ENCODE measurements at places on chromosomes 13 and 19.

DNA sequence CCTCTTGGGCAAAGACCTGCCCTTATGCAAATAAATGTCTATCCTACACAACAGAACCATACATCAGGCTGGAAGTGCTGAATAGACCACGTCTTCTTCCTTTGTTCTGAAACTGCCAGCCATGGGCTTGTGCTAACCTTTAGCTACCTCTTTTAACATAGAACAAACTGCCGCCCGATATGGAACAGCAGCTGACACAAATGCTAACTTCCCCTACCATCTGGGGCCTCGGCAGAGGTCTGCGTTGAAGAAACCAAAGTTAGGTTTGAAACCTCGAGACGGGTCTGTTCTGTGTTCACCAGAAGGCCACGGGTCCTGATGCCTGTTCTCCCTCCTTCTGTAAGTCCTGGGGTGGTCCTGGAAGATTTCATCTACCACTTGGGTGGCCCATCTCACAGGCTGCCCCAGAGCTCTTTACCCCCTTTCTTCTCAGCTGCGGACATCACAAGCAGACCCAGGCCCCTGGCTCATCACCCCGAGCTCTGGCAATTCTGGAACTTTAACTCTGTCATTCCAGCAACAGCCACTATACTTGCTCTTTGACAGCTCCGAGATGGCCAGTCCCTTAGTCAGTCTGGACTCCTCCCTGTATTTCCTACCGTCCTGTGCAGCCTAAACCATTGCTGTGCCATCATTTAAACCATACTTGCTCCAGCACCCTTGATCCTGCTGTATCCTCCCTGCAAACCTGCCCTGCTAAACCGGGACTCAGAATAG is 146.7 kb downstream of the USP12 start:
- DNase-seq: no peak

- DNase-seq: peak; percentile 52
Observed at GRCh38 chr19:32642771-32643170, 32.2 kb downstream of the ANKRD27 start.

DNA sequence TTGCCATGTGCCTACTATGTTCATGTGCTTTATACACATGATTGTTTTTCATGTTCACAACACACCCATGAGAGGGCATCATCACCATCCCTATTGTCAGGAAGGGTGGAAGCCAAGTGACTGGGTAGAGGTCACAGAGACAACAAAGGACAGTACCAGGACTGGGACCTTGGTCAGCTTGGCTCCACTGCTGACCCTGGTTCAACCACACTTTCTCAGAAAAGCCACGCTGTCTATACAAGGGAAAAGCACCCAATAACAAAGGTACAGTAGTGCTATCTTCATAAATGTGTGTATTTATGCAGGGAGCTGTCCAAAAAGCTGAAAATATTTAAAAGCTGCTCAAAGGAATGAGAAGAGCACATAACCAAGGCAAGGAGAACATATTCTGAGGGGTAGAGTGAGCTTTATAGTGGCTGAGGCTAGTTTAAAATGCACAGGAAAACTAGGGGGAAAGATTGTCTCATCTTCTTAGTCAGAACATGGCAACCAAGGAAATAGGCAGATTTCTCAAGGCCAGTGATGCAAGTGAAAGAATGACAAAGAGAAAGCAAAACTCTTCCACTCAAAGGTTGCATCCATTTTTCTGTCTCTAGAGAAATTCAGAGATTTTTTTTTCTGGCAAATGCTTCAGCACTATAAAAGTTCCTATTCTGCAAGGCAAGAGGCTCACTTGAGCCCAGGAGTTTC is 415.0 kb downstream of the FOXO1 start:
- no peak for DNase-seq

- DNase-seq: no peak
Observed at GRCh38 chr13:42011601-42012350, 36.7 kb upstream of the DGKH start.

GRCh38 chr13:36242761-36243160 is 28.4 kb upstream of the SOHLH2 start:
- no peak for DNase-seq

DNA sequence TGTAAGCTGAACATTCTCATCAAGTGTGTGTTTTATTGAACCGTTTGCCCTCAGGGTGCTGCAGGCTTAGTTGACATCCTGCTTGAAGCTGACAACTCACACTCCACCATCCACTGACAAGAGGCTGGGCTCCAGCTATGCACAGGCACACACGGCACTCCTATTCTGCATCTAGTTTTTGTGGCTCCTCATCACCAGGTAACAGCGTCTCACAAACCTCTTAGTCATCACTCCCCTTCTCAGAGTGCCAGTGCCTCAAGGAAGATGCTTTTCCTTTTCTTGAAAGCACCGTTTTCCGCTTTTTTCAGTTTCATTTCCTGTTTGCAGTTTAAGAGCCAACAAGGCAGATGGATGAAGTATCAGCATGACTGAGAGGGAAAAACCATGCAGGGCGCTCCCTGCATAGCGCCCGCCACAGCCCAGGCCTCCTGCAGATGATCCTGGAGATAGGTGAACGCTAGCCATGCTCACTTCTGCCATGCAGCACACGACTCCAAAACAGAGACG is 491.2 kb downstream of the COG6 start:
- DNase-seq: no peak

- no peak for DNase-seq
Observed at GRCh38 chr13:110836605-110836903, 78.3 kb downstream of the ANKRD10 start.

- no peak for DNase-seq
Observed at GRCh38 chr13:50526661-50527071, 316.8 kb downstream of the DLEU7 start.

- no peak for DNase-seq
Observed at GRCh38 chr13:60893801-60894200, 496.8 kb downstream of the TDRD3 start.

GRCh38 chr19:49120868-49121267 is 1.5 kb downstream of the PPFIA3 start:
- DNase-seq: no peak

- DNase-seq: no peak
Observed at GRCh38 chr19:28428663-28429348, 784.1 kb downstream of the UQCRFS1 start.

GRCh38 chr13:110197026-110197425 is 109.9 kb downstream of the COL4A1 start:
- no peak for DNase-seq

DNA sequence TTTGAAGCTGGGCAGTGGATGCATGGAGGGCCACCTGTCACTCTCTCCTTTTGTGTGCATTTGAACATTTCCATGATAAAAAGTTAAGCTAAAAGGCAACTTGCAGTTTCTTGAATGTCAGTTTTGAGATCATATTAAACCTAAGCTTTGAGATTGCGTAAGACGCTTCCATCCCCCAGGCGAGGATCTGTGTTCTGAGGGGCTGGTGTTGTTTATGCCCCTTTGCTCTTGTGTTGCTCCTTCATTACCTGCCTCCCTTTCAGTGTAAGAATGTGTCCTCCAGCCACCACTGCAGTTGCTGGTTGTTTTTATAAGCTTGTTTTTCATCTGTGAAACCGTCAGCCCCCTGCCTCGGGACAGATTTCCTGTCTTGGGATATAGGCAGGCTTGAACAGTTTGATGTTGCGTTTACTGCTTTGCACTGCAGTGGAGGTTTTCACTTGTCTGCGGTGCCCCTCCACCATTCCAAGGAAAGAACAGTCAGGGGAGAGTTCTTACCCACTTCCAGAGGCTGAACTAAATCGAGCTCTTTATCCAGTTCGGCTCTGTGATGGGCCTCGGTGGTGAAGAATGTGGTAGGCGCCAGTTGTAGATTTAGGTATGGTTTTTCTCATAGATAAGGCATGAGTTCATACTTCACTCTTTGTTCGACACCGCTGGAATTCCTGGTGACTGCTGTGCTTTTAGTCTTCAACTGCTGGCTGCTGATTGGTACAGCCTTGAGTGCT is 96.8 kb downstream of the ARHGEF7 start:
- no peak for DNase-seq

GRCh38 chr13:74669149-74669548 is 534.9 kb upstream of the KLF12 start:
- no peak for DNase-seq

DNA sequence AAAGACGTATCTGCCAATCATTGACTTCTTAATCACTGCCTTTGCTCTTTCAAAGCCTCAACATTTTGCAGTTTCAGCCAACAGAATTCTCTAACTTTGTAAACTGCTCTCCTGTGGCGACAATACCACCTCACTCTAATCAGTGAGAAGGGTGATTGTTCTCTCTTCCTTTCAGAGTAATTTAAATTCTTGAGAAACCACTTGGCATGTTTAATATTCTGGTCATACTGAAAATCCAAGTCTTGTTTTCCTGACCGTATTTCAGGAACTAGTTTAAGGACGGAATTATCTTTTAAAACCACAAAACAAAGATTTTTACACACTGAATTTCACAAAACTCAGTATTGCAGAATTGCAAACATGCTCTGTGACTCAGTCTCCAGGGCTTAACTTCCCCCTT is 5.2 kb upstream of the CDC16 start:
- no peak for DNase-seq

- no peak for DNase-seq
Observed at GRCh38 chr19:35164418-35164817, 9.9 kb downstream of the FXYD5 start.

DNA sequence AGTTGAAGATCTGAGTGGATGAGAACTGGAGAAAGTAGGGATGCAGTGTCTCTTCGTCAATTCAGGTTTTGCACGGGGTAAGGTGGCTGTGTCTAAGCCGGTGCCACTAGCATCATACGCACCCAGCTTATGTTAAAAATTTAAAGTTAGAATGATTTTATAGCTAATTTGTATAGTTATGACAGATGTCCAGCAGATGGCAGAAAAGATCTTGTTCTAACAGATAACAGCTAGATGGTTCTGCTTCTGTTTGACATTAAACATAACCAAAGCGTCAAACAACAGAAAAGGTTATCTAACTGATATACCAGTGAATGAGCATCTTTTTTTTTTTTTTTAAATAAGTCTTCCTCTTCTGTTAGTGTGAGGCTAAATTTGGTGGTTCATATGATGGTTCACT is 18.8 kb upstream of the EDDM13 start:
- DNase-seq: no peak

DNA sequence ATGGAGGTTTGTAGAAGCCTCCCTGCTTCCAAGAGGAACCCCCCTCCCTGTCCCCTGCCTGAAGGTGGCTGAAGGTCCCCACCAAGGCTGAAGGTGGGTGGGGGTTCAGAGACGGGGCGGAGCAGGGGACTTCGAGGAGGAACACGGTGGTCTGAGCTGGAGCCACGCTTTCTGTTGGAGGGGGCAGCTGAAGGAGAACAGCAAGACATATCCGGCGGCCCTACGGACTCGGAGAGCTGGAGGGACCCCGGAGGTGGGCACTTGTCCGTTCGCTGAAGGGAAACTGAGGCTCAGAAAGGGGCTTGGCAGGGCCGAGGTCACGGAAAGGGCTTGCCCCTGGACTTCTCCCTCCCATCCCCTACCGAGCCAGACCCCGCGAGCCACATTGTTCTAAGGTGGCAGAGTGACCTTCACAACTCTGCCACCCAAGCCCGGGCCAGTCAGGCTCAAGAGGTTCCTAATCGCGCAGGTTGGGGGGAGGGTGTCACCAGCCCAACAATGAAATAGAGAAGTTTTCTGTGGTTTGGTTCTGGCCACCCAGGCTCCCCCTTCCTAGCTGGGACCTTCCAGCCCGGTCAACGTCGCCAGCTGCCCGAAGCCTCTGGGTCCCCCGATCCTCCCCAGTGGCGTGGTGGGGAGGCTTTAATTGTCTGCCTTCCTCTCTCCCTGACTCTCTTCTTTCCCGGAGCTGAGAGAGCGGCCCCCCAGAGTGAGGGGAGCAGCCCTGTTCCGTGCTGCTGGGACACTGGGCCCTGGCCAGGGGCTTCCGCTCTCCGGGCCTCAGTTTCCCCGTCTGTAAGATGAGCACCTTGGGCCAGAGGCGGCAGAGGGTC is 15.5 kb upstream of the KCNN1 start:
- DNase-seq: no peak

DNA sequence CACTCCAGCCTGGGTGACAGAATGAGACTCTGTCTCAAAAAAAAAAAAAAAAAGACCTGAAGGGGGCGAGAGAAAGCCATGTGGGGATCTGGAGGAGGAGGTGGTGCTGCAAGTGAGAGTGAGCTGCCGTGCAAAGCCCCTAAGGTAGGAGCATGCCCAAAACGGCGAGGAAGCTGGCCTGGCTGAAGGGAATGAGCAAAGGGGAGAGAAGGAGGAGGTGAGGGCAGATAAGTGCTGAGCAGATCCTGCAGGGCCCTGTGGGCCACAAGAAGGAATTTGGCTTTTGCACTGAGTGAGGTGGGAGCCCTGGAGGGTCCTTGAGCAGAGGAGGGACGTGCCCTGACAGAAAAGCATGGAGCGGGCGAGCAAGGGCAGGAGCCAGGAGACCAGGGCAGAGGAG is 19.4 kb upstream of the ADGRE5 start:
- no peak for DNase-seq

GRCh38 chr13:69856331-69856730 is 251.3 kb upstream of the ATXN8OS start:
- DNase-seq: no peak

- no peak for DNase-seq
Observed at GRCh38 chr19:31538879-31539278, 189.6 kb upstream of the TSHZ3 start.

Measured in activated gamma-delta T cell treated with anti-CD3 and anti-CD28 coated beads, Interleukin-2, amount 50 U/mL, for 16 hours (primary cell).